ENCODE measurements at places on chromosomes 6 and 20.
A peak's percentile ranks its signal among the peaks of the same experiment; 100 is the strongest.

DNA sequence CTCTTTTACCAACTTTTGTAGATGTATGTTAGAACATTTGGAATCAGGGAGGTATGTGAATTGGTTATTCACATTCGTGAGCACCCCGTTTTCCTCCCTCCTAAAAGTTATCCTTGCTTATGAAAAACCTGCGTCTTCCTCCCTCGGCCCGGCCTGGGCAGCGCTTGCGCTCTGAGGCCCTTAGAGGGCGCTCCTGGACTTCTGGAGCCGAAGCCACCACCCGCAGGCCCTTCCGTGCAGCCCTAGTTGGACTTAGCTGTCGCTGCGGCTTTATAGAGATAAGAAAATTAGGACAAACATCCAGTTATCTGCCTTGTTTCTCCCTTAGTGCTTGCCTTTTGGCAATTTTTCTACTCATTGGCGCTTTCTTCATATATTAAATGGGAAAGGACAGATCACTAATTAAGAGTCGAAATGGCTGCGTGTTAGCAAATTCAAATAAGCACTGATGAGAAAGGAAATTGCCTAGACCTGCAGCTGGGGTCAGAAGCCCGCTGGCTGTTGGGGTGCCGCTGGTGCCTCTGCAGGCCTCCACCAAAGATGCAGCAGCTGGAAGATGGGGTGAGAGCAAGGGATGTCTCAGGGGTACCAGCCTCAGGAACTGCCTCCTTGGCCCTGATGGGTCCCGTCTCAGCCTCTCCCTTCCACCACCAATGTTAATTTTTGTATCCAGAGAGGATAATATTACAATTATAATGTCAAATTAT is 5.2 kb downstream of the FNDC1 start:
- DNase-seq: peak; percentile 77

- DNase-seq: no peak
Observed at GRCh38 chr6:134626086-134626485, 308.2 kb upstream of the SGK1 start.

- peak; percentile 87 for DNase-seq
Observed at GRCh38 chr6:44058617-44059358, 68.5 kb downstream of the MRPL14 start.

DNA sequence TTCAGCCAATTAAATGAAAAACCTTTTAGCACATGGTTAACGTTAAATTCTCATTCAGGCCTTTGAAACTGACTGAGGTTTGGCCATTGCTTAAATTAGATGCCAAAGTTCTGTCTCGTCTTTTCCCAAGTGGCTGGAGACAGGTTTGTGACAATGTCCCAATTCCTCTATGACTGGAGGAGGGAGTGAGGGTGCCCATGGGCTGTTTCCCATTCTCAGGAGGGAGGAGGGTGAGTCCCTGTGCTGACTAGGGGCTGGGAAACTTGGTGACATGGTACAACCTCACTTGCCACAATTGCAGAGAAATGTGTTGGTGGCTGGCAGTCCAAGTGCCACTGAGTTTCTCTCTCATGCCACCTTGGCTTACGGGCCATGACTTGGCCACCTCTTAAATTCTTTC is 63.9 kb upstream of the ENPP5 start:
- no peak for DNase-seq

DNA sequence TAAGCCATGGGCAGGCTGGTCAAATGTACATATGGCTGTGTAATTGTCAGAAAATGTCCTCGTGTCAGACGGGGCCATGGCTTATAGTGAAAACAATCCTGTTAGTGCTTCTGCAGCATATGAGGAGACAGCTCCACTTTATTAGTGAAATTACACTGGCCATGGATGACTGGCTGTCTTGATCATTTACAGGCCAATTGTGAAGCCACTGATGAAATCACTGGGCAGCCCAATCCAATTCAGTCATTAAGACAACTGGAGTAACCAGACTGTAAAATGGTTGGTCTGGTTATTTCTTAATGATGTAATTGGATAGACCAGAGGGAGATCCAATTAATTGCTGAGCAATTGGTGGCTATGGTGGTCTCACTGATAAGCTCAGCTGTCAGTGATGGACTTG is 749.5 kb downstream of the KIF16B start:
- DNase-seq: no peak

DNA sequence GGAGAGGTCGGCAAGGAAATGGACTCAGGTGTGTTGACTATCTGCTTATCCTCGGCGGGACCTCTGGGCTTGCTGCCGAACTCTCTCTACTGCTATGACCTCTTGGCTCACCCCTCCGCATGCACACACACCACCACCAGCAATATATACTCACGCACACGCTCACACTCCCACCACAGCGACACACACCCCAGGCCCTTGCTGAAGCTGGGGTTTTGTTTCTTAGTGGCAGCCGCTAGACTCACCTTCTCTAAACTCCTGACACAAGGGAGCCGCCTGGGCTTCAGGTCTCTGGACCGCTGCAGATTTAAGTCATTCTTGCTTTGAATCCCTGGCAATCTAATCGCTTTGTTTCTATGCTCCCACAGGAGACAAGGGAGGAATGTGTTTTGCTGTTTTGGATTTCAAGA is 59.4 kb upstream of the BACH2 start:
- peak; percentile 30 for DNase-seq
